ENCODE measurements at places on chromosomes 7 and 10.

- no peak for DNase-seq
Observed at GRCh38 chr10:5442065-5442989, 30.0 kb downstream of the NET1 start.

GRCh38 chr10:17028798-17029197, 100.8 kb downstream of the CUBN start:
- DNase-seq = no peak

- DNase-seq = no peak
Observed at GRCh38 chr10:124383496-124383895, 35.2 kb downstream of the OAT start.

- DNase-seq = no peak
Observed at GRCh38 chr7:110388457-110388856, 702.5 kb upstream of the LRRN3 start.

GRCh38 chr10:74652664-74653063, 173.7 kb upstream of the KAT6B start:
- DNase-seq = no peak

DNA sequence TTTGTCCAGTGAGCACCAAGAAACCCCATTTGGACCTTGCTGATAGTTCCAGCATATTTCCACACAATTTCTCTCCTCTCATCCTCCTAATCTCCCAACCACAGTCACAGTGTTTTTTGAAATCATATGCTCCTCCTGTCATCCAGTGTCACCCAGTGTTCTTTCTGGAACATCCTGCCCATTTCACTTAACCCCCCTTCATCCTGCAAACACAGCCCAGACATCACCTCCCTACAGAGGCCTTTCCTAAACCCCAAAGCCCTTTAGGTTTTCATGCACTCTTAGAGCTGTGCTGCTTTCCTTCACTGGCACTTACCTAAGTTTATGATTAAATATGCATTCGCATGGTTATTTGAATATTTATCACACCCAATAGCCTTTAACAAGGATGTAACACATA, 1158.0 kb upstream of the C7orf33 start:
- DNase-seq = no peak

- DNase-seq = no peak
Observed at GRCh38 chr10:126090911-126091728, 194.8 kb downstream of the FANK1 start.

DNA sequence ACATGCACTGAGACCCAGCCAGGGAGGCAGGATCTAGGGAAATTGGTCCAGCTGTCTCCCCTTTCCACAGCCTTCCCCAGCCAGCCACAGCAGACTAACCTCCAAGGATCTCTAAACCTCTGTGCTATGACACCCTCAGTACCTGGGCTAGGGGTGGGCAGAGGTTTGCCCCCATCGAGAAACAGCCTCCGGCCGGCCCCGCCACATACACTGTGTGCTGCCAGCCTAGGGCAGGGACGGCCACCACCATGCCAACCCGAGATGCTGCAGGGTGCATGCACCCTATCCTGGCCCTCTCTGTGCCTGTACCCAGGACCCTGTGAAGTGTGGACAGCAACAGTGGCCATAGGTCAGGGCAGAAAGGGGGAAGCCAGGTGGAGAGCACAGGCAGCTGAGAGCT, 58.1 kb downstream of the PARP12 start:
- no peak for DNase-seq
